ENCODE measurements at places on chromosomes 12 and 14.

- DNase-seq: no peak
Observed at GRCh38 chr14:99808154-99808505, 14.9 kb downstream of the EML1 start.

- DNase-seq: no peak
Observed at GRCh38 chr14:99945732-99946651, 119.2 kb upstream of the EVL start.

DNA sequence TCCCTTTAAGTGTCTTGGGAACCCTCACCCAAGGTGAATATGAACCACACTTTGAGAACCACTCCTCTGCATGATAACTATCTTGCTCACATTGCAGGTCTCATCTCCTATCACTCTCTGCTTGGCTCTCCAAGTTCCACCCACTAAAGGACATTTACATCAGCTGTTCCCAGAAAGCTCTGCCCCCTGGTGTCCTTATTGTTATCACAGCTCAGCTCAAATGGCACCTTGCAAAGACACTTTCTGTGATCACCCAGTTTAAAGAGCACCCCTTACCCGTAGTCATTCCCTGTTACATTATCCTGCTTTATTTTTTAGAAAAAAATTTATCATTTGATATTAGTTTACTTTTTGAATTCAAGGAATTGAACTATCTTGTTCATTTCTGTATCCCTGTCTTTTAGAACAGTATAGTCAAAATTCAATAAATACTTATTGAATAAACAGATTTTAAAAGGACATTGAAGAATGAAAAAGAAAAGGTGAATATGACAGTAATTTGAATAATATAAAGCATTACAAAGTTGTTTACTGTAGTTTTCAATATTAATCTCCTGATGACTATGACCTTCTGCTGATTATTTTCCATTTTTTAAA is 20.5 kb upstream of the GUCY2C start:
- DNase-seq: no peak

DNA sequence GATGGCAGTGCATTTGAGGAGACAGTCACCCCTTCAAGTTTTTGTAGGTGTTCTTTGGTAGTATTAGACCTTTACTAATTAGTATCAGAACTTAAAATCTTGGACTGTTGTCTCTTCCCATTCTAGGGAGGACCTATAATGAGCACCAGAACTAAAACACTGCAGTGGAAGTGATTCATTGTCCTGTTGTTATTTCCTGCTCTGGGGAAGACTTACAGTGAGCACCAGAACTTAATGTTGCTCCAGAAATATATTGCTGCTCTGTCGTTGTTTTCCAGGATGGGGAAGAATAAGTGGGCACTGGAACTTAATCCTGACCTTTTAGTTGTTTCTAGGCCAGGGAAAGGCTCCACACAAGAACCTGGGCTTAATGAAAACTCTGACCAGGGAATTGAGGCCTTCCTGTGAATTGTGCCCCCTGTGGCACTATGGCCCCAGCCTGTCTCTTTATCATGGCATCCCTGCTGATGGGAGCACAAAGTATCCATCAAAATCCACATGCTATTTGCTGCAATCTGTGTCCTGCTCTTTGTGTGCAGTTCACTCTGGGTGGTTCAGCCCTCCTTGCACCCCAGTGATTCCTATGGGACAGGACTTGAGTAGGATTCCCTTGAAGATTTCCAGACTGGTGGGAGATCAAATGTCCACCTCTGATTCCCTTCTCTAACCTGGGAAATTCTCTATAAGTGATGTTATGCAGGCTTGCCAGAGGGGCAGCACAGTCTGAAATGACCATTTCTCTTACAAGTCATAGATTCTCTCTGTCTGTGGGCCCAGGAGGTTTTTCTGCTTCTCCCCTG is 175.8 kb downstream of the PAWR start:
- no peak for DNase-seq

GRCh38 chr12:89215196-89215595 is 137.1 kb downstream of the DUSP6 start:
- DNase-seq: no peak

GRCh38 chr12:4005851-4006430 is 132.7 kb upstream of the PARP11 start:
- no peak for DNase-seq

GRCh38 chr12:89750389-89751351 is 42.0 kb upstream of the ATP2B1 start:
- DNase-seq: no peak
